ENCODE measurements at places on chromosomes 1 and 21. TPM values are rescaled to one million over a fixed set of nuclear protein-coding genes. Genes with fewer than 3 reads are reported as not detected.

NCSTN gene
- 102 TPM for total RNA-seq

KCNE2 gene
- not detected for total RNA-seq

C4BPB gene
- not detected for total RNA-seq

AMY2A gene
- not detected for total RNA-seq

SNX7 gene
- 60.0 TPM for total RNA-seq
